ENCODE measurements at places on chromosomes 2 and 18. TPM values are rescaled to one million over a fixed set of nuclear protein-coding genes. Genes with fewer than 3 reads are reported as not detected.

Gene MC2R
- not detected for total RNA-seq

Gene STK11IP
- 9.7 TPM for total RNA-seq

Gene RBKS
- 0.89 TPM for total RNA-seq

Gene LYG2
- total RNA-seq = not detected

Gene NYAP2
- total RNA-seq = not detected
